ENCODE measurements at places on chromosomes 3 and 15.

GRCh38 chr3:39260957-39261356, 18.9 kb downstream of the CX3CR1 start:
- DNase-seq = no peak

GRCh38 chr3:52792413-52792812, 2.2 kb upstream of the ITIH3 start:
- DNase-seq = no peak

GRCh38 chr3:56113908-56114307, 354.4 kb downstream of the ERC2 start:
- no peak for DNase-seq

- DNase-seq = no peak
Observed at GRCh38 chr3:18250991-18251390, 174.1 kb downstream of the SATB1 start.

Measured in islet precursor cell (in vitro differentiated cells).